AML-193 (cell line): ENCODE measurements at places on chromosomes 5 and 9.

DNA sequence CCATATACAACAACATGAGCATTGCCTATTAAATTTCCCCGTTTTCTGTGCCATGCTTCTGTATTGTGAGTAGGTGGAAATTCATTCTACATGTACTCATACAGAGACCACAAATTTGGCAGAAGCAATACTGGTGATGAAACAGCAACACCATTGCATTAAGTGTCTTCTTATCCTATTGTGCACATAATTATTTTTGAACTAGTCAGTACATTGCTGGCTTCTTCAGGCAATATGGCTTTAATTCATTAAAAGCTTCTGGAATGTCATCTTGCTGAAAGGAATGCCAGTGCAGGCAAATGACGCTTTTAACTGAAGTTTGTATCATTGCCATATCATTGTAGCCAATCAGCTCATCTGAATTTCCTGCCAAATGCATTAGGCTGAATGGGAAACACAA lies 82.6 kb downstream of the KIAA1958 start:
- peak; percentile 13 for DNase-seq

DNA sequence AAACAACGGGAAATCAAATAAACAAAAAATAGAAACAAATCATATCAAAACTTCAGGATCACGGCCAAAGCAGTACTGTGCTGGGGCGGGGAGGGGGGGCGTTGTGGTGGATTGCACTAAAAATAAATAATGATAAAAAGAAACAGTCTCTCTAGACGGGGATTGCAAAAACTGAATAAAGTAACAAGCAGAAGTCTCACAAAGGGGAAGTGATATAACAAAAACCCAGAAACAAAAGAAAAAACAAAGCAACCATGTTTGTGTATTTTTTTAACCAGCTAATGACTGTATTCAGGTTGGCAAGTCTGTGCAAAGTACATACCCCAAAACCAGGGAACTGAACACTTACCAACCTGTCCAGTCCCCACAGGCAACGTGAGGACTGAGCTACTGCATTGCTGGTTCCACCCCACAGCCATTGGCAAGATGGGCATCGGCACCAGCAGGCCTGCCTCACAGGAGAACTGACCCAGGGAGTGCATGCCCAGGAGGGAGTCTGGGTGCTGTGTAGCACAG lies 24.1 kb downstream of the BICD2 start:
- DNase-seq, result peak; percentile 24

- DNase-seq, result no peak
These were observed 22.6 kb downstream of the SEMA5A start for GRCh38 chr5:9523090-9523823.

DNA sequence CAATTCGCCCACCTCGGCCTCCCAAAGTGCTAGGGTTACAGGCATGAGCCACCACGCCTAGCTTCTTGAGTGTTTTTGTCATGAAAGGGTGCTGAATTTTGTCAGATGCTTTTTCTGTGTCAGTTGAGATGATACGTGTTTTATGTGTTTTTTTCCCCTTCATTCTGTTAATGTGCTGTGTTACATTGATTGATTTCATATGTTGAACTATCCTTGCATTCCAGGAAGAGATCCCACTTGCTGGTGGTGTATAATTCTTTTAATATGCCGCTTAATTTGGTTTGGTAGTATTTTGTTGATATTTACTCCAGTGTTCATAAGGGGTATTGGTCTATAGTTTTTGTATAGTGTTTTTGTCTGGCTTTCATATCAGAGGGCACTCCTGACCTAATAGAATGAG lies 13.6 kb downstream of the ZBTB43 start:
- no peak for DNase-seq

GRCh38 chr9:127555840-127556820 lies 55.9 kb upstream of the STXBP1 start:
- DNase-seq, result peak; percentile 74

- no peak for DNase-seq
These were observed 27.6 kb upstream of the NKD2 start for GRCh38 chr5:980966-981365.

DNA sequence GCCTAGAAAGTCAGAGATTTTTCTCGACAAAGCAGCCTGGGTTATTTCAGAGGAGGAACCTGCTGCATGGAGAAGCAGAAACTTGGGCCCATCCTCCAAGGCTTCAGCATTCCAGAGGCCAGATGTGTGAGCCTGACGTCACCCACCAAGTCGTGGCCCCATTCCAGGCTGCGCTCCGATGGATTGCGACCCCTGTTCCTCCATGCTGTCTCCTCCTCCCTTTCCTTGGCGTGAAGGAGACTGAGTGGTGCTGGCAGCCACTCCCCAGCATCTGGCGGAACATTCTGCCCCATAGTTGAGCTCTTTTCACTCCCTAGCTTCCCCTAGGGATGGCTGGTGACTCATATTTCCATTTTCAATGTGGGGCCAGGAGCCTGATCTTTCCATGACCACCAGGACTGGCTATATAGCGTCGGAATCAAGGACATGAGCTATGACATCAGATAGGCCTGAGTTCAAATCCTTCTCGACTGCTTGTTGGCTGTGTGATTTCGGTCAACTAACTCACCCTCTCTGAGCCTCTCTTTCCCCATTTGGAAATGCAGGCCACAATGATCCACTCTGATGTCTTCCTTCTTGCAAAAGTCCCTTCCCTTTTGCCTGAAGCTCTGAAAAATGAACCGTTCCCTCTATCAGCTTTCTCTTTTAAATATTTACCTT lies 24.5 kb upstream of the DUSP1 start:
- no peak for DNase-seq

GRCh38 chr9:114616684-114617520 lies 5.8 kb downstream of the TMEM268 start:
- peak; percentile 70 for DNase-seq

- DNase-seq, result no peak
These were observed 119.1 kb downstream of the ENC1 start for GRCh38 chr5:74521401-74521800.

DNA sequence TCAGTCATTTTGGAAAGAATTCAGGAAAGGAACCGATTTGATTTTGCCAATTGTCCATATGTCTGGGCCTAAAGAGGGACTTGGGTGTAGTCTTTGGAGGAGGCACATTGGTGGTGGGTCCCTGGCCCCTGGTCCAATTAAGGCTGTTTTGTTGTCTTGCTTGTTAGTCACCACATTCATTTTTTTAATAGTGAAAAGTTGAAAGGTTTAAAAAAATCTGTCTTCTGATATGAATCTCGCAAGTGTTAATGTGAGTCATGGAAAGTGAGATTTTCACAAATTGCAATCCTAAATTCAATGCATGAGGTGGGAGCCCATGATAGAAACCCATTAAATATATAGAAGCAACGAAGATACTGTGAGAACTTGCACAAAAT lies 165.9 kb upstream of the OTULINL start:
- no peak for DNase-seq

DNA sequence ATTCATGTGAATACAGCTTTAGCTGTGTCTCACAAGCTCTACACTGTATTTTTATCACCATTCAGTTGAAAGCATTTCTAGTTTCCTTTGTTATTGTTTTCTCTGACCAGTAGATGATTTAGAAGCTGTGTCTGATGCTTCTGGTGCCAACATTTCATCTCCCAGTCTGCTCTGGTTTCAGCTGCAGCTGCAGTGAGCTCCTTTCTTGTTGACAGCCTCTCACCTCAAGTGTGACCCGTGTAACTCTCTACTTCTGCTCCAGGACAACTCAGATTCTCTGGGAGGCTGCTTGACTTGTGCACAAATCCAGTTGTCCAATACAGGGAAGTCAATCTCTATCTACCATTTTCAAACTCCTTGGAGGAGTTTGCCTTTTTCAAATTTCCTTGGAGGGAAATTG lies 504.8 kb downstream of the DIRAS2 start:
- no peak for DNase-seq

DNA sequence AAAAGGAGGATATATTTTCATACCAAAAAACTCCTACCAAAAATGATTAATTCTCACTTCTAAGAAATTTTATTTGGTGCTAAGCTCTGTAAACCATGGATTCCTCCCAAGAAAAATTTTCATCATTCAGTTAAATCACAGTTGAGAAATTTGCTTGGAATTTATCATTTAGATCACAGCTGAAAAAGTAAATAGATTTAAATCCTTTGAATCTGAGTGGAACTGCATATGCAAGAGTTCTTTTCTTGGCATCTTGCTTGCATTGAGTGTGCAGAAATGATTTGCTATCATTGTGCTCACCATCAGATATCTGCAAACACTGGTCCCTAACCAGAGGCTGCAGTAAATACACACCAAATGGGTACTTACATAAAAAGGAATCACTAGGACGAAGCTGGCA lies 836.1 kb upstream of the CDH6 start:
- no peak for DNase-seq

GRCh38 chr5:151448038-151448985 lies 909 bp downstream of the SLC36A1 start:
- DNase-seq, result peak; percentile 15

DNA sequence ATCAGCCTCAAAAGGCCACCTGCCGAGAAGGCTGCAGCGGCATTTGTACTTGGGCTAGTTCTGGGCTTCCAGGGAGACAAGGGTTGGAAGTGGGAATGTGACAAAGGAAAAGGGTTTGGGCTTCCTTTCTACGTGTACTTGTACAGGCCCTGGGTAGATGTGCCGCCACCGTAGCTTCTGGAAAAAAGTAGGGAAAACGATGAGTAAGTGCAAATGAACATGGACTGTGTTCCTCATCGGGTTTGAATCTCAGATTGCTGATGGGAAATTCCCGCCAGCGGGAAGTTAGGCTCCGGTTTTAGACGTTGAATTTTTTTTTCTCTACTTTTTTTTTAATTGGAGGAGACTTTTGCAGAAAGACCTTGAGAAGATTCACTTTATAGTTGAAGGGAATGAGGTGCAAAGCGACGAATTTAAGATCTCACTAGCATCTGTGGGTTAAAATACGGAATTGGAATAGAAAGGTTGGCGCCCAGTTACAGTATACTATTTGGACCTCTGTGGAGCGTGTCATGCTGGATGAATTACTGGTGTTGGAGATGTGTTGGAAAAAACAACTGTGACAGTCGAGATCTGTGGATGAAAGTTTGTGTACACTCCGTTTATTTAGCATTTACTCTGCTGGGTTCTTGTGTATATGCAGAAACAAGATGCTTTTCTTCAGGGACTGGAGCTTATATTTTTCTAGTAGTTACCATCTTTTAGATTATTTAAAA lies 1.2 kb downstream of the G3BP1 start:
- DNase-seq, result no peak

GRCh38 chr9:93259490-93260262 lies 75.7 kb downstream of the WNK2 start:
- DNase-seq, result no peak

- DNase-seq, result no peak
These were observed 26.0 kb downstream of the RLN2 start for GRCh38 chr9:5278486-5278885.
